ENCODE measurements at places on chromosomes 7 and 10.
A peak's percentile ranks its signal among the peaks of the same experiment; 100 is the strongest.

DNA sequence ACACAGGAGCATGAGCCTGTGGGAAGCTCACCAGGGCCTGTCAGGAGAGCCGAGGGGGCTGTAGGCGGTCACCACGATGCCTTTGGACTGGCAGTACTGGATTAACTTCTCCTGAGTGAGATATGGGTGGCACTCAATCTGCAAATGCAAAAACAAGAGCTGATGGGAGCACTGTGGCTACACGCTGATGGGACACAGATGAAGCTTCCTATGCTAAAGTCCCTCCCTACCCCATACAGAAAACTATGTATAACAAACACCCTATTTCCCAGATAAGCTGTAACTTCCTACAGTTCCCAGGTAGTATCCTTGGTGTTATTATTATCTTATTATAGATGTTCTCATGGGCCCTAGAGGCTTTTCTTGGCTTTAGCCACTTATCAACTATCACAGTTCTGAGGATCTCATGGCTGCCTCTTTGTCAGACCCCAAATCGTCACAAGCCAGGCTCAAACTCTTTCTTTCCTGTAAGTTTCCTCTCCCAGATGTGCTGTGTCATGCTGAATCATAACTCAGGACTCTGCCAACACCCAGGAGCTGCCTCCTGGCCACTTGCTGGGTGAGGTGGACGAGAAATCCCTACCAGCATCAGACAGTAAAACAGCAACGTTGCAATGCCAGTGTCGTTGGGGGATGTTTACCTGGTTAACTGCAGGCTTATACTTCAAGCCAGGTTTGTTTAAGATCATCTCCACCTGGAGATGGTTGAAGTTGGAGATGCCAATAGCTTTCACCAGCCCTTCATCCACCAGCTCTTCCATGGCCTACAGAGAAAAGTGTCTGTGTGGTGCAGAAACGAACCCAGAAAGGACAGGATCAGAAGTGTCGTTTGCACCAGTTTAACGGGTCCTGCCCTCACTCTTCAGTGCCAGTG lies 10.3 kb downstream of the AKR1B1 start:
- ATAC-seq, result peak; percentile 75

DNA sequence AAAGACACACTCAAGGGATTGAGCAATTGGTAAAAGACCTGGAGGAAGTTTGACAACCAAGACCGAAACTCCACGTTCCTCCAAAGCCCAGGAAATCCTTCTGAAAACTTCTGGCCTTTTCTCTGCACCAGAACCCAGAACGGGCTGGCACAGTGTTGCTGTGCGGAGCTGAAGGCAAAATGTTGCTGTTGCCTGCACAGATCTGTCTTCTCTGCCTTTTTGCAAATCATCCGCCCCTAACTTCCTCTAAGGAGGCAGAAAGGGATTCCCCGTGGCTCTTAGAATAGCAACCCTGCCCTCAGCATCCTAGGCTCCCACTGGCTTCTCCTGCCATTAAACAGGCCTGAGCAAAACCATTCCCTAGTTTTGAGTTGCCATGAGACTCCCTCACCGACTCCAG lies 44.9 kb downstream of the FIGNL1 start:
- no peak for ATAC-seq

- no peak for ATAC-seq
Measured at GRCh38 chr7:21624320-21624719, 81.5 kb downstream of the DNAH11 start.

DNA sequence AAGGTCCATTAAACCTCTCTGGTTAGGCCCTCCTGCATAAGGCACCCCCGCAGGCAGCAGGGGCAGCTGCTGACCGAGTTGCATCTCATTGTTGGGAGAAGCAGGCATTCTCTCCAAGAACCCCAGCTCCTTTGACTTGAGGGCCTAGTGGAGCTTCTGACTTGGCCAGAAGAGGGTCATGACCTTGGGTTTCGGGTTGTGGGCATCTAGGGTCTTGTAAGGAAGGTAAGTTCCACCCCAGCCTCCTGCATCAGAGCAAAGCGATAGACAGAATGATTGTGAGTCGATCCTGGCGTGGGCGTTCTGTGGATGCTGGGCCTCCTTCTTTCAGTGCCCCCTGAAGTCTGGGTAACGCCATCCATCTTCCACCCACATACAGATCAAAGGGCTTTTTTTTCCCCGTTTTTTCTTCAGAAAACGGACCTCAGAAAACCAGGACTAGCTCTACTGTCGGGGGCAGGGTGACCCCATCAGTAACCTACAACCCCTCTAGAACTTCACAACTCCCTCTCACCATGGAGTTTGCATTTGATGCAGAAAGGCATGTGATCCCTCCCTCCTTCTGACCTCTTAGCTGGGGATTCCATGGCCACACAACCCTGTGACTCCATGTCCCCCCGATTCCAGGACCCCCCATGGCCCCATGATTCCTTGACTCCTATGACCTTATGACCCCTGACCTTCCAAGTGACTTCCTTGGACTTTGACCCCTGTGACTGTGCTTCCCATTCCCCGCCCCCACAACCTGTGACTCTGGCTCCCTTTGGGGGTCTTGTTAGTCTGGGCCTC lies 3.0 kb downstream of the SEMA4G start:
- ATAC-seq, result no peak

DNA sequence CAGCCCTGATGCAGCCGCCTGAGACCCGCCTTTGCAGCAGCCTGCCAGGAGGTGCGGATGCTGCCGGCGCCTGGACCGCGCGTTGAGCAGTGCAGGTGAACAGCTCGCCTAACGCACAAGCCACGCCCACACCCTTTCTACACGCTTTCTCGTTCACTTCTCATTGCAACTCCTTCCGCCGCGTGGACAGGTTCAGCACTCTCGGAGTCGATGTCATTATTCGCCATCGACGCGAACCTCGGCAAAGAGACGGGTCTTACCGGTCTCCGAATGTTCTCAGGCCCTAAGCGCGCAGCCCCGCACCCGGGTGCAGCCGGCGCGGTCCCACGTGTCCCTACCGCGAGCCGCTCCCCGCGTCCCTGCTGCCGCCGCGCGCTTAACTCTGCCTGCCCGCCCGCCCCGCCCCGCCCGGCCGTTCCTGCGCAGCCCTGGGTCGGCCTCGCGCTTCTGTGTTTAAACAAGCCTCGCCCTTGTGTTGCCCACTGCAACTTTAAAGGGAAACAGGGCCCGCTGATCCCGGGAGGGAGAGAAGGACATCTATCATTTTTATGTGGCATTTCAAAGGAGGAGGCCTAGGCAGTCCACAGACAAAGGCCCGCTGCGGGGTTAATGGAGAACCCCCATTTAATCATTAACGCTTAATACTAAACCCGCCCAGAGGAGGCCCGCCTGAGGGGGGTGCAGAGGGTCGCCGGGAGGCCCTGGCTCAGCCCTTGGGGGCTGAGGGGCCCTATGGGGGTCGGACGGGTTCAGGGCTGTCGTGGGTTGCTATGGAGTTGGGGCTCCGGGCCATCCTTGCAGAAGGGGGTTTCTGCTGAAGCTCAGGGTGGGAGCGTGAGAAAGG lies 128.5 kb downstream of the WDR11 start:
- ATAC-seq, result peak; percentile 73

DNA sequence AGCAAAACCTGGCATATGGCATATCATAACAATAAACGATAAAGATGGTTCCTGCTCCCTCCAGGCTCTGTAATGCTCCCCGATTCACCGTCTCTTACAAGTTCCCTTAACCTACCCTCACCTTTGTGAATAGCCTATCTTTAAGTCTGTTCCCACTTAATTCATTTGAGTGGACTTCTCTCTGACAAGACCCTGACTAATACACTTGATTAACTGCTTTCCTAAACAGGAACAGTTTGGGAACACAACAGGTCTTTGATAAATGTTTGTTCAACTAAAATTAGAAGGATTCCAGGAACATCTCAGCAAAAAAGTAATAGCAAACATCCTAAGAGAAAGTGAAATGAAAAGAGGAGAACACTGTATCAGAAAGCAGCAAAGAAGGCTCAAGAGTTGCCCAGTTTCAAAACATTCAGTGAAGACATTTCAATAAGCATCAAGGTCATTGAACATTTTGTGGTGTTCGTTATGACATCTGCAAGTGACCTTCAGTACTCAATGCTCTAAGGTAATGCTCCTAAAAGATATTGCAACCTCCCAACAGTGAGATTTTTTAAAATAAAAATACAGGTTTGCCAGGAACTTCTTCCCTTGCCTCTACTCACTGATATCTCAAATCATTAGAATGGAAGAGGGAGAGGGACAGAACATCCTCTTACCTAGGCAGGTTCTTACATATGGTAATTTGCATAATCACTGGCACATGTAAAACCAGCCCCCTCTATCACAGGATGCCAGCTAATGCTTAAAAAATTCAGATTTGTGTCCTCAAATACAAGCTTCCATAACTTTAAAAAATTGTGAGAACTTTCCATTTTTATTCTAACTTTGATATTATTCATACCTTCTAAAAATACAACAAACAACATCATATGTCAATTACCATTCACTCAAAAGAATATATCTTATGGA lies 11.4 kb upstream of the ARHGAP12 start:
- ATAC-seq, result no peak

GRCh38 chr7:44538798-44539668 lies 2.1 kb downstream of the NPC1L1 start:
- ATAC-seq, result no peak

GRCh38 chr10:47423476-47423875 lies 39.4 kb upstream of the ZNF488 start:
- no peak for ATAC-seq

GRCh38 chr7:29398011-29398410 lies 165.6 kb upstream of the PRR15 start:
- no peak for ATAC-seq

DNA sequence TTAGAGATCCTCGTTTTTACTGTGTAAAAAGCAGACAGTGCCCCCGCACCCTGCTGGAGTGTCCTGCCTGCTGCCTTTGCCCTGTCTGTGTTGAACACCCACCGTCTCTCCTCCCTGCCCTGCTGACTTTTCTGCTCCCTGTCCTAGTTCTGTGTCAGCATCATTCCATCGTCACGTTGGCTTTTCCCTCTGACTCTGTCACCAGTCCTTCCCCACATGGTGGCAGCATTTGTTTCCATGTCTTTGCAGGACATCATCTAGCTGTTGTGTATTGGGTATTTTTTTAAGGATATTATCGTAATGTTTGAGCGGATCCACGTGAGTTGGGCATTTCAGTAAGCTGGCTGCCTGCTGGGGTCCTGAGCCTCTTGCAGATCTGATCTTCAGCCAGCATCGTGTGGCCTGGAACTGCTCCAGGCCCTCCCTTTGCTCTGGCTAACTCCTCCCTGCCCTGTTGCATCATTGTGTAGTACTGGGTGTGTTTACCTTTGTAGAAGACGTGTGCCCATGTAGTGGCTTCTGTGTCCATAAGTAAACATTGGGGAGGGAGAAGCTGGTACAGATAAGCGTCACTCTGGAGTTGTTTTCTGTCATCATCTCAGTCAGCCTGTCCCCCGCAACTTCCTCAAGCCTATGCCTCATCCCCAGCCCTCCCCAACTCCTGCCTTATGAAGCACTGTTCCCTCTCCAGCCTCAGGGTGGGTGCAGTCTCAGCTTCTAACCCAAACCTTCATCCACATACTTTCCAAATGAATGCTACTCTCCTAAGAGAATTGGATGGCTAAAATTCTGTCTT lies 44.3 kb downstream of the TRRAP start:
- ATAC-seq, result peak; percentile 77

DNA sequence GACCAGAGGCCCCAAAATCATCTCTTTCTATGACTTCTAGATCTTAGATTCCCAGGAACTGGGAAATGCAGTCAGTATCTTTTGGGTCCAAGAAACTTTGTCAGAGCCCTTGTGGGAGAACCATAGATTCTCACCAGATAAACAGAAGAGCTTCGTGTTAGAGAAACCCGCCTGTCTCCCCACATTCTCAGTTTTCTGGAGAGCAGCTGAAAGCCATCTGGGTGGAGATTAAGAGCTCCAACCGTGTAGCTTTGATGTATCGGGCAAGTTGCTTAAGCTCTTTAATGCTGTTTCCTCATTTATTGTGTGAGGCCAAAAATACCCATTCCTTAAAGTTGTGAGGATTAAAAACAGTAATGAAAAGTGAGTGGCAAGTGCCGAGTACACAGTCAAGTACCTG lies 107.6 kb downstream of the WDR37 start:
- ATAC-seq, result no peak

DNA sequence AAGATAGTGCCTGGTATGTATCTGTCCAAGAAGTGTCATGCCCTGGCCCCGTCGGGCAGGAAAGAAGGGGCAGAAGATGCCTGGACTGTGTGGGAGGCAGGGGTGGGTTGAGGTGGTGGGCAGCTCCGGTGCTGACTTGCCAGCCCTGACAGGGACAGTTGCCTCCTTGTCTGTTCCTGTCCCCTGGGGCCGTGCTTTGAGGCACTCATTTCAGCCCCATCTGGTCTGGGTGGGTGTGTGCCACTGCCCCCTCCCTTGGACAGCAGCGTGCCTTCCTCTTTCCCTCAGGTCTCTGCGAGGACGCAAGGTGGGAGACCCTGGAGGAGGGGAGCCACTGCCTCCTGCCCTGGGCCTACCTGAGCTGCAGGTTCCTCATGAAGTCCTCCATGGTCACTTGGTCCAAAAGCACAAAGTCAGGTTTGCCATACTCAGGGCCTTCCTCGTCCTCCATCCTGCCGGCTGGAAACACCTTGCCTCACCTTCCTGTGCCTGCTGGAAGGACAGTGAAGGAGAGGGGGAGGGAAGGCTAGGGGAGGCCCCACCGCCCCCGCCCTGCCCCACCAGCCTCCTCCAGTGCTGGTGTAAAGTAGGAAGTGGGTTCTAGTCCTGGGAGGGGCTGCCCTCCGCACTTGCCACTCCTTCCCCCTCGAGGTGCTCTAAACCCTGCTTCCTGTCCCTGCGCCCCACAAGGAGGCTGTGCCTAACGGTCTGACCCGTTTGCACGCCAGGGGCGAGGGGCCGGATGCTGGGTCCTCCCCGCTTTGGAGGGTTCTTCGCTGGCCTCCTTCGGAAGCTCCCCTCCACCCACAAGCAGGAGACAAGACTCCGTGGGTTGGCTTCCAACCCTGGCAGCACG lies at the start of gene MYO1G:
Gene MYO1G, minus strand, starts transcription at position 505 of the 856 bp plus-strand sequence. Its CDS starts 54 bp downstream, at position 451.
- ATAC-seq, result peak; percentile 50

GRCh38 chr7:139784648-139785047 lies 6.8 kb upstream of the HIPK2 start:
- peak; percentile 37 for ATAC-seq

DNA sequence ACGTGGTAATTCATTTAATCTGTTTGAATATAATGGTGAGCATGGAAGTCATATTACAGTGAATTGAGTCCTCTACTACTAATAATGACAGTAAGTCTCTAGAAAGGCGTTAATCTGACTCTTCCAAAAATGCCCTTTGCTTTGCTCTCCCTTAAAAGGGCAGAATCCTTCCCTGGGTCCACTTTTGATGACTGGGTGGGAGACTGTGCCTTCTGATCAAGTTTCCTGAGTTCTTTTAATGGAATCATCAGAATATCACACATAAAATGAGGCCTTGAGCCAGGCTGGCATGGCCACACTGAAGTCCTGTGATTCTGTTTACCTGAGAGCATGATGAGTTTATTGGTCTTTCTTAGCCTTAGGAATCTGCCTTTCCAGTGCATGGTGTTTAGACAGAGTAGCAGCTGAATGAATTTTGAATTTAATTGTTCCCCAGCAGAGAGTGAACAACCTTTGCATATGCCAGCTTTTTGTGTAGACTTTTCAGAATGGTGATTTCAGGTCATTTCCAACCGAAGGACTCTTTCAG lies 33.3 kb downstream of the PAPSS2 start:
- ATAC-seq, result no peak

- no peak for ATAC-seq
Measured at GRCh38 chr10:44856696-44857095, 54.4 kb upstream of the TMEM72 start.

All from esophagus mucosa (tissue), 1 donor.